ENCODE measurements at places on chromosomes 6 and 20.

GRCh38 chr6:138973466-138974153 is 14.4 kb downstream of the REPS1 start:
- H3K4me3 ChIP-seq: no peak overlapping the region
- no peaks in the 10 kb centered on the region for H3K27me3 ChIP-seq
- DNase-seq: no peak
- no peak overlapping the region for H3K27ac ChIP-seq
- no peaks in the 10 kb centered on the region for H3K4me1 ChIP-seq

DNA sequence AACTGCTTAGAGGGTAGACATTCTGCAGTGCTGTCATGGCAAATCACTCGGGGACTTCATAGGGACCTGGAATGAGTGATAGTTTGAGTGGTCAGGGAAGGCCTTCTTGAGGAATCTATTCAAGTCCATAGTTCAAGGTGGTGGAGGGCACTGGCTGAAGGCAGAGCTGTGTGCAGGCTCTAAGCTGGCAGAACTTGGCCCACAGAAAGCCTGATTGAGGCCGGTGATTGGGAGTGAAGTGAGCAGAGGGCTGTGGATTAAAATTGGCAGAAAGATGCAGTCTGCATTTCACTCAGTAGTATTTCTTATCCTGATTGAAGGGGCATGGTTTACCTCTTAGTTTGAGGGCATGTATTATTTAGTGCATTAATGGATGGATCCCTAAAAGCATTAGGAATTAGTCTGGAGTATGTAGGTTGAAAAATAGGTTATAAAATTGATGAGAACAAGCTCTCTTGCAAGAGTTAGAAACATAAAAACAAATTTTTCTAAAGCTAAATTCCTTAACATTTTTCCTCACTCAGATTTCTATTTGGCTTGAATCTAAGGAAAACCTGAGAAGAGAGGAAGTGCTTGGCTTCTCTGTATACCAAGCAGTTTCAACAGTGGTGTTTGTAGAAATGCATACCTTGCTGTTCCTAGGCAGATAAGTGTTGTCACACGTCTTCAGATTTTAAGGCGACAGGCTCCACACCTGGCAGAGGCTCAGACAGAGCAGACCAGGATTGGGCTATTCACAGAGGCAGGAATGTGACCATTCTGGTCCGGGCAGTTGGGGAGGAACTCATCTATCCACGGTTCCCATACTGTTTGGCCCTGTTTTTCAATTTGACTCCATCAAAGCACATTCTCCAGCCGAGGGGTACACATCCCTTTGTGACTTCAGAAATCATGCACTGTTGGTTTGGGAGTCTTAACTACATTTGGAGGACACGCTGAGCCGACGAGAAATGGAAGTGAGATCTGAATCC is 45.2 kb downstream of the UTRN start:
- no peaks in the 10 kb centered on the region for H3K36me3 ChIP-seq
- H3K4me1 ChIP-seq: peaks cover 70% of the 10 kb centered on the region
- H3K4me3 ChIP-seq: no peak overlapping the region
- no peaks in the 10 kb centered on the region for H3K27me3 ChIP-seq

DNA sequence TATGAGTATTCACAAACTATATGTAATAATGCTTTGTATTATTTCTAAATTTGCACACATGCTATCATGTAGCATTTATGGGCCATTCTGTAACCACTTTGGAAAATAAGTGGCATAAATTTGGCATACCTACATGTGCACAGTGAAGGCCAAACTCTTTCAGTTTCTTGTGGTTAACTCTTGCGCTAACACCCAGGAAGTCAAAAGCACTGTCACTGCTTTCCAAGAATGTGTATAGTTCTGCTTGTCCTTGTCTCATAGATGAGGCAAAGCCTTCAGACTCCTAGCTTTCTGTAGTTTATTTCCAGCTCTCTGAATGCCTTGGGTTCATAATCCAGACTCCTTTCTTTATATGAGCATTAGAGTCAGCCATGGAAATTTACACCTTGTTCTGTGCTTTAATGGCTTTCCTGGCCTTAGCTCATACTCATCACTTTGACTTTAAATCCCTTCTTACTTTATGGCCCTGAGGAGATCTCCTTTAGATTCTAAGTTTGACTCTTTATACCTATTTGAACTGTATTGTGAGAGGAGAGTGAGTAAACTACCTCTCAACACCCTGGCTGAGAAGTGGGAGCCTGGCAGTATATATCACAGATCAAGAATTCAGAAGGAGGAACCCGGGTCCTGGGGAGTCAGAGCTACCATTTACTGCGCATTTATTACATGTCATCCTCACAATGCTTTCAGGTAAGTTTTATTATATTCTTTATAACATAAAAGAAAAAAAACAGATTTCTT is 949 bp upstream of the SLC17A3 start:
- no peaks in the 10 kb centered on the region for H3K4me1 ChIP-seq
- H3K27me3 ChIP-seq: no peaks in the 10 kb centered on the region

DNA sequence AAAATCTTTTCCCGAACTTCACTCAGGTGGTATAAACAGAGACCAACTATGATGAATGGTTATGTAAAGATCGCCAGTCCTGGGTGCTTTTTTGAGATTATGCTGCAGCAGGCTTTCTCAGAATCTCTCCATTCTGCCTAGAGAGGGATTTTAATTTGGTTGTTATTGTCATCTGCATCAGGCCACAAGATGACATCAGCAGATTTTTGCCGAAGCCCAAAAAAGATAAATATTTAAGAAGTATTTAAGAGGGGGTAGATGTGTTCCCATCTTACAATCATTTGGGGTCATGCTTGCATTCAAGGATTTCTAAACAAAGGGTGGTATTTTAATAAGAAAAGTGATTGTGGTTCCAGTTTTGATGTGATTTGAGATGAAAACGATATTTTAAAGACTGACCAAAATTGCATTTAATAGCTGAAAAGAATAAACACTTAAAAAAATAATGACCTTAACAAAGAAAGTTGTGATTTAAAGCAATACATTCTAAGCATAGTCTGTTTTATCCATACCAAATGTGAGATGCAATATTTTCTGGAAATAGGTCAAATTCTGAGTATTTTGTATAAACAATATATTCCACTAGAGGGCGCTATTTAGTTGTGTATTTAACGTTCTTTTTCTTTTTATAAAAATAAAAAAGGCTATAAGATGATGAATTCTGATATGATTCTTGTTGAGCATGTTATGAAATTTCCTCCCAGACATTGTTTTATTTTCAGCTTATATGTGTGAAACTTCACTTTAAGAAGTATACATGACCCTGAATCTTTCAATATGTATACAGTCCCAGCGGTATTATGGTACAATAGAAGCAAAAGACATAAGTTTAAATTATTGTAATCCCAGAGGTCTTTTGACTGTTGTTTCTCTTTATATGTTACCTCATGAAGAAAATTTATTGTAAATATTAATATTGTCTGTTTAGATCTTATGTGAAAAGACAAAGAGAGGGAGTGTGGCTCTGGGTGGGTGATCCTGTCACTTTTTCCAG is 51.0 kb upstream of the ZFP64 start:
- no peaks in the 10 kb centered on the region for H3K4me1 ChIP-seq
- no peak overlapping the region for H3K4me3 ChIP-seq
- DNase-seq: no peak
- H3K27me3 ChIP-seq: no peaks in the 10 kb centered on the region

- no peaks in the 10 kb centered on the region for H3K27me3 ChIP-seq
- no peaks in the 10 kb centered on the region for H3K36me3 ChIP-seq
- H3K4me3 ChIP-seq: peak overlapping the region; percentile 75
- DNase-seq: peak; percentile 28
Observed at GRCh38 chr6:20404641-20405032, 3.0 kb downstream of the E2F3 start.

GRCh38 chr6:154868143-154868594 is 126.9 kb upstream of the TIAM2 start:
- H3K4me1 ChIP-seq: no peaks in the 10 kb centered on the region
- no peak overlapping the region for H3K27ac ChIP-seq
- no peaks in the 10 kb centered on the region for H3K36me3 ChIP-seq
- H3K4me3 ChIP-seq: no peak overlapping the region
- H3K27me3 ChIP-seq: no peaks in the 10 kb centered on the region
- DNase-seq: no peak

- no peaks in the 10 kb centered on the region for H3K4me1 ChIP-seq
- no peaks in the 10 kb centered on the region for H3K36me3 ChIP-seq
- H3K27me3 ChIP-seq: no peaks in the 10 kb centered on the region
- H3K4me3 ChIP-seq: no peak overlapping the region
Observed at GRCh38 chr6:134079406-134079921, 27.0 kb upstream of the SLC2A12 start.

DNA sequence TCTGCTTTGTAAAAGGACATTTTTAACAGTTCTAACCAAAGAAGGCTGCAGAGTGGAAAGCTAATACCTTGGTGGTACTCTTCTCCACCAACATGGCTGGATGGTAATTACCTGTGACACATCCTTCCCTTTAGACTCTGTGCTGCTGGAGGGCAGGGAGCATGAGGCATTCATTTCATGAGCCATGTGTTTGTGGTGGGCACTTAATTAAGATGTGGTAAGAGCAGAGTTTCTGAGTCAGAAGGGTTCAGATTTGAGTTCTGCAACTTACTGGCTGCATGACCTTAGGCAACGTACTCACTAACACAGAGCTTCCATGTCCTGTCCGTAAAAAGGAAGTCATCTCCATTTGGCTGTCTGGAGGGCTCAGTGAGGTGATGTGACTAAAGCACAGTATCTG is 9.1 kb upstream of the ZNF133 start:
- no peaks in the 10 kb centered on the region for H3K36me3 ChIP-seq
- no peak for DNase-seq
- no peak overlapping the region for H3K4me3 ChIP-seq
- peaks cover 30% of the 10 kb centered on the region for H3K27me3 ChIP-seq

DNA sequence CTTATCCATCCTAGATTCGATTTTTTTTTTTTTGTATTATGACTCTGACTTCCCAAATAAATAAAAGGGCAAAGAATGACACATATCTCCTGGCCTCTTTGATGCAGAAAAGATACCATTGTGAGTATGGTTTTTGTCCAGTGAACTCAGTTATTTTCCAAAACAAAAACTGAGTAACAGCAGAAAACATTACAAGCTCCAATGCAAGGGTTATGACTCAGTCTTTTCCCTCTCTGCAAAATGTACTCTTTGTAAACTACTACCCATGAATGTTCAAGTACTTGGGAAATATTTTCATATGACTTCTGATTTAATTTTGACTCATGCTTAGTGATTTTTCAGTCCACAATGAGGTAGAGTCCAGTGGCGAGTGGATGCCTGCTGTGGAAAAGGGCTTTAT is 355.3 kb downstream of the RNF144B start:
- no peaks in the 10 kb centered on the region for H3K36me3 ChIP-seq
- no peak for DNase-seq
- H3K4me3 ChIP-seq: no peak overlapping the region
- H3K27me3 ChIP-seq: no peaks in the 10 kb centered on the region

DNA sequence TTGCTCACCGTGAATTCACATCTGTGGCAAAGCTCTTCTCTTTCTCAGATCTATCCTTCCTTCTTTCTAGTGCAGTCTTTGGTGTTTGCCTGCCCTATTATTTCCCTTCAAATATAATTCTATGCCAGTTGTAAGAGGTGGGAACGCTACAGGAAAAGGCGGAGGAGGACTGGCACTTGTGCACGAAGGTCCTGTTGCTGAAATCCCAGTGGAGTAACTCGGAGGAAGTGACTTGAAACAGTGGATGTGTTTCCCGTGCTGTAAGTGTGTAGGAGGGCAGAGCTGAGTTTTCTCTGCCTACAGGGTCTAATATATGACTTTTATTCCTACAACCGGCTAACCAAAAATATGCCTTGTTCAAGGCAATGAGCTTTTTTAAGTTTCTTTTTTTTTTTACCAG is 754.8 kb downstream of the QKI start:
- DNase-seq: no peak
- H3K4me1 ChIP-seq: no peaks in the 10 kb centered on the region
- H3K4me3 ChIP-seq: no peak overlapping the region
- no peak overlapping the region for H3K27ac ChIP-seq
- no peaks in the 10 kb centered on the region for H3K27me3 ChIP-seq

DNA sequence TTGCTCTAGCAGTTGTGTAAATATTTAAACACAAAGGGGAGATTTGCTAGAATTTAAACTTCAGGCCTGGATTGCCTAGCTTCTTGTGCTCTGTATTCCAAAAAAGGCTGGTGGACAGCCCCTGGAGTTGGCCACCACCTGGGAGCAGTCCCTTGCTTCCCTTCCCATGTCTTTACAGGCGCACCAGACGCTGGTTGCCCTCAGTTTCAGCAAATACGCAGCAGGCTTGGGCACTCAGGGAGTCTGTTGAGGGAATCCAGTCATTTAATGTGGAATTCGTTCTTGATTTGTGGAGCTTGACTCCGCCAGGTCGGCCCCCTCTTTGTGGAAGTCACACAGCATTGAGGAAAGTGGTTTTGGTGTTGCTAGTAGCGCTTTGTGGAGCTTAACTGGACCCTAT is 156.8 kb downstream of the DTNBP1 start:
- no peak overlapping the region for H3K27ac ChIP-seq
- no peak for DNase-seq
- H3K4me1 ChIP-seq: peaks cover 37% of the 10 kb centered on the region
- H3K36me3 ChIP-seq: no peaks in the 10 kb centered on the region
- no peaks in the 10 kb centered on the region for H3K27me3 ChIP-seq
- H3K4me3 ChIP-seq: no peak overlapping the region

GRCh38 chr20:327186-328026 is 2.1 kb downstream of the SOX12 start:
- H3K36me3 ChIP-seq: no peaks in the 10 kb centered on the region
- peak overlapping the region; percentile 74 for H3K4me3 ChIP-seq
- no peaks in the 10 kb centered on the region for H3K27me3 ChIP-seq
- H3K27ac ChIP-seq: peak overlapping the region; percentile 98

GRCh38 chr20:38985603-38986170 is 23.5 kb downstream of the DHX35 start:
- H3K4me3 ChIP-seq: peak overlapping the region; percentile 29
- peaks cover 41% of the 10 kb centered on the region for H3K36me3 ChIP-seq
- peak overlapping the region; percentile 65 for H3K27ac ChIP-seq
- peaks cover 24% of the 10 kb centered on the region for H3K4me1 ChIP-seq
- no peak for DNase-seq

- no peak for DNase-seq
- H3K36me3 ChIP-seq: peaks cover 11% of the 10 kb centered on the region
- no peaks in the 10 kb centered on the region for H3K27me3 ChIP-seq
- H3K4me1 ChIP-seq: no peaks in the 10 kb centered on the region
- no peak overlapping the region for H3K4me3 ChIP-seq
Observed at GRCh38 chr6:42302411-42302810, 84.8 kb upstream of the MRPS10 start.

DNA sequence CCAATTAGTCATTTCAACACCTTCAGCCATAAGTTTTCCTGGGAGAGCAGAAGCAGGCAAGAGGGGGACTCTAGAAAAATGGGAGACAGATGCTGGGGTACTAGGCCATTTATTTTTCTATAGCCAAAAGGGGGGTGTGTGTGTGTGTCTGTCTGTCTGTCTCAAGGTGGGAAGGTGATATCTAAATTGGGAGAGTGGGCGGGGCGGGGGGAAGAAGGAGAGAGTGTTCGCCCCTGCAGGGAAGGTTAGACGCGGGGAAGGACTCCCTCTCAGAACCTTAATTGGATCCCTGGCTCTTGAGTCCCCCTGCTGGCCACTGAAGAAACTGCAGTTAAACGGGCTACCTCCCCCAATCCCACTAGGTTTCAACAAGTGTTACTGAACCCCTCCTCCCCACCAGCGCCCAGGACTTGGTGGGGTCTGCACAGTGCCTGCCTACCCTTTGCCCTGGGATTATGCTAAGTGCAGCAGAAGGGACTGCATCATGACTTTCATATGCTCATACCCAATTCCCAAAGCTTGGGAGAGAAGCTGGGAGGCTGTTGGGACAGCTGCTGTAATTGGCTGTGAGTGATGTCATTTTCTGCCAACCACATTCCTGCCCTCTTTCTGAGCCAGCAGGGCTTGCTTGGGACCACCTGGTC is 45.8 kb downstream of the FOXP4 start:
- H3K4me1 ChIP-seq: no peaks in the 10 kb centered on the region
- DNase-seq: peak; percentile 68
- no peak overlapping the region for H3K4me3 ChIP-seq
- H3K27ac ChIP-seq: no peak overlapping the region
- no peaks in the 10 kb centered on the region for H3K27me3 ChIP-seq
- peaks cover 32% of the 10 kb centered on the region for H3K36me3 ChIP-seq

Data from heart left ventricle (tissue), 16 donors.